ENCODE measurements at places on chromosomes 2 and 18. TPM values are rescaled to one million over a fixed set of nuclear protein-coding genes. Genes with fewer than 3 reads are reported as not detected.

DNA sequence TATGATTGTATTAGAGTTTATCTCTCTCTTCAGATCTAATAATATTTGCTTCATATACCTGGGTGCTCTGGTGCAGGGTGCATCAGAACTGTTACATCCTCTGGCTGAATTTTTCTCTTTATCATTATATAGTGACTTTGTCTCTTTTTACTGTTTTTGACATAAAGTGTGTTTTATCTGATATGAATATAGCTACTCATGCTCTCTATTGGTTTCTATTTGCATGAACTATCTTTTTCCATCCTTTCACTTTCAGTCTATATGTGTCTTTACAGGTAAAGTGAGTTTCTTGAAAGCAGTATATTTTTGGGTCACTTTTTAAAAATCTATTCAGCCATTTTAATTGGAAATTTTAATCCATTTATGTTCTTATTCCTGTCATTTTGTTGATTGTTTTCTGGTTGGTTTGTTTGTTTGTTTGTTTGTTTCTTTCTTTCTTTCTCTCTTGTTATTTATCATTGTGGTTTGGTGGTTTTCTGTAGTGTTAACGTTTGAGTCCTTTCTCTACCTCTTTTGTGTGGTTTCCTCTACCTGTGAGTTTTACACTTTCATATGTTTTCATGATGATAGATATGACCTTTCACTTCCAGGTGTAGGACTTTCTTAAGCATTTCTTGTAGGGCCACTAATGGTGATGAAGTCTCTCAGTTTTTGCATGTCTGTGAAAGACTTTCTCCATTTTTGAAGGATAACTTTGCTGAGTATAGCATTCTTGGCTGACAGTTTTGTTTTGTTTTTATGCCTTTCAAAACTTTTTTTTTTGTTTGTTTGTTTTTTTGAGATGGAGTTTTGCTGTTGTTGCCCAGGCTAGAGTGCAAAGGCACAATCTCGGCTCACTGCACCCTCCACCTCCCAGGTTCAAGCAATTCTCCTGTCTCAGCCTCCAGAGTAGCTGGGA lies 54.9 kb downstream of the CCNT2 start:
- no peak for DNase-seq

DNA sequence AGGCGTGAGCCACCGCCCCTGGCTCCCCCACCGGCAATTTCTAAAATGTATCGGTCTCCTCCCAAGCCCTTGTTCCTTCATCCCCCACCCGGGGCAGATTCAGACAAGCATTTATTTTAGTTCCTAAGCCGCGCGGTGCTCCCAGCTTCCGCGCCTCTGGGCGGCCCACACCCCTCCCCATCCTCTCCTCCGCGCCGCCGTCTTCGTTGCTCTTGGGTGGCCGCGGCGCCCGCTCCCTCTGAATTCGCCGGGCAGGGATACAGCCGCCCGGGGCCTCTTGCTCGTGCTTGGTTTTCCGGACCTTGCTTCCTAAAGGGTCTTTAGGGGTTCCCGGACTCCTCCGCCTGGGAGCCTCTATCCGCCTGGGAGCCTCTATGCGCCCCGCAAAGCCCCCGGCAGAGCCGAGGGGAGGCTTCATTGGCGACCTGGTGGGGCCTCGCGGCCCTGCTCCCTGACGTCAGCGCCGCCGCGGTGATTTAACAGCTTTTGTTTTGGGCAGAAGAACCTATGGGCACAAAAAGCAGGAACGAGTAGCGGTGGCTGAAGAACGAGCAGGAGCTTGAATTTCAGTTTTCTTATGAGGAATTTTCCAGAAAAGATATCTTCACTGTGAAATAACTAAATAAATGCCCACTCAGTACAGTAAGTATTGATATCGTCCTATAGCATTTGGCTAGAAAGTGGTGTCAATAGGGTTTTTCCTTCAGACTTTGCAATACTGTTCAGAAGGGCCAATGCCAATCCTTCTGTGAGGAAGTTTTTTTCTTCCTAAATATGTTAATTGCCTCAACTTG lies 37.3 kb downstream of the PRKRA start:
- DNase-seq: peak; percentile 89

The PDK1 gene
- total RNA-seq: 22.7 TPM

The TUBA4B gene
- total RNA-seq: not detected

The ATP6V1C2 gene
- total RNA-seq: not detected

DNA sequence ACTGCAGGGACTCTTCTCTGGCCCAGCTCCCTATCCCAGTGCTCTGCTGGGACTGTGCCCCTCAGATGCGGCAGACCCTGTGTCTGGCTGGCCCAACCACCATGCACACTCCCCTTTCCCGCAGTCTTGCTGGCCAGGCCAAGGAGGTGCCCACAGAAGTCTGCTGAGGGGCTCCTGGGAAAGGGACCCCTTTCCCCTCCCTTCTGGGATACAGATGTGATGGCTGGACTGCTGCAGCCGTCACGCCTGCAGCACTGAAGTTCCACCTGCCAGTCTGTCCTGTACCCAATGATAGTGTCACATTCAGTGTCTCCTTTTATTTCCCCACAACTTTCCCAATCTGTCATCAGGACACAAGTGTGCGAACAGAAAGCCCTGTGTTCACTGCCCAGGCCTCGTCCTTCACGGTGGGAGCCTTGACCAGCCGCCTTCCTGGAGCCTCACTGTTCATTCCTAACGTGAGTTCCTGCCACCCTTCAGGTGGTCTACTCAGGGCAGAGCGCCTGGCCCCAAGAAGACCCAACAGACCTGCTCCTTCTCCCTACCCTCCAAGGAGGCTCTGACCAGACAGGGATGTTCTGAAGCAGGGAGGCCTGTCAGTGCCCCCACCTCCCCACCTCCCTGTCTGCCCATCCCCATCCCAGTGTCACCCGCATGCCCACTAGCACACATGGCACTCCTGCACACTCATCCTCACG lies 47.1 kb downstream of the ANKMY1 start:
- no peak for DNase-seq

The IL36G gene
- not detected for total RNA-seq
